ENCODE measurements at places on chromosomes 7 and 10. TPM values are rescaled to one million over a fixed set of nuclear protein-coding genes. Genes with fewer than 3 reads are reported as not detected.

- DNase-seq = no peak
These were observed 78.7 kb downstream of the GATA3 start for GRCh38 chr10:8133146-8133545.

The GPC2 gene
- total RNA-seq = 71.9 TPM

DNA sequence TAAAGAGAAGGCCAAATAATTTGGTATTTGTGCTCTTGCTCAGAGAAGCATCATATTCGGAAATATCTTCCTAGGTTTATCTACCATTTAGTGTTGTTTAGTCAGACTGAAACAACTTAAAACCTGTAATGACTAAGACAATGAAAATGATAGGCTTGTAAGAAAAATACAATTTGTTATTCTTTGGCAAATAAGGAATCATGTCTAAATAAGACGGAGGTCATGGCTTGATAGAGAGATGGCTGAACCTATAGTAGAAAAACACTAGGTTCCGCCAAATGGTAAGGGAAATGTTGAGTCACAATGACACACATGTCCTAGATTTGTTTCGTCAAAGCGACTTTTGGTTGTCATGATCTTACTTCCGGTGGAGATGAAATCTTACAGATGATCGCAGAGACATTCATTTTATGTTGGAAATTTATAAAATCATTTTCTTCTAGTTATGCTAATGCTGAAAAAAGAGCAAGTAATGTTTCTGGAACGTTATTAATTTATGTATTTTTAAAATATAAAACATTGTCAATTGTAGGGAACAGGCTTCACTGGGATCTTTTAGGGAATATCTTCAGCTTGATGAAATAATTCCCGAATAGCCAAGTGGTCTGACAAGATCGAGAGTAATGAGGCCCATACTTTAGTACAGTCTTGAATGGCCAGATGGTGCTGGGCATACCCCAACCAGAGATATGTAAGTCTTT is 1.0 kb downstream of the SRGN start:
- DNase-seq = no peak

DNA sequence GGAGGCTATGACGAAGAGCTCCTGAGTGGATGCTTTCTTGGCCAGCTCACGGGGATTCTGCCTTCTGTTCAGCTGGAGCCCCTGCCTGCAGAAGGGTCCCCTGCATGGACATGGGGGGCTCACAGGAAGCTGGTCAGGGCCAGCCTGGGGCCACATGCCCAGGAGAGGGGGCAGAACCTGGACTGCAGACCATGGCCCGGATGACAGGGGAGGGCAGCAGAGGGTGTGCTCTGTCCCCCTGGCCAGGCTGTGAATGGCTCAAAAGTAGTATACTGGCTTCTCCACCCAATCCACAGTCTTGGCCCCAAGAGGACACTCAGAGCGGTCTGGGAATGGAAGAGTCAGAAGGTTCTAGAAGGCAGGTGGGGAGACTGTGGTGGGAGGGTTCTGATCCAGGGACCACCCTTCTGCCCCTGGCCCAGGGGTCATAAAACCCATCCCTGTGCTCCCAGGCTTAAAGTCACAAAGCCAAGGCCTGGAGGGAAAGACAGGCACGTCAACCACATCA is 40.3 kb downstream of the PPIF start:
- no peak for DNase-seq

The CRHR2 gene
- 1.1 TPM for total RNA-seq

GRCh38 chr10:43055991-43056567 is 20.8 kb upstream of the RET start:
- no peak for DNase-seq

DNA sequence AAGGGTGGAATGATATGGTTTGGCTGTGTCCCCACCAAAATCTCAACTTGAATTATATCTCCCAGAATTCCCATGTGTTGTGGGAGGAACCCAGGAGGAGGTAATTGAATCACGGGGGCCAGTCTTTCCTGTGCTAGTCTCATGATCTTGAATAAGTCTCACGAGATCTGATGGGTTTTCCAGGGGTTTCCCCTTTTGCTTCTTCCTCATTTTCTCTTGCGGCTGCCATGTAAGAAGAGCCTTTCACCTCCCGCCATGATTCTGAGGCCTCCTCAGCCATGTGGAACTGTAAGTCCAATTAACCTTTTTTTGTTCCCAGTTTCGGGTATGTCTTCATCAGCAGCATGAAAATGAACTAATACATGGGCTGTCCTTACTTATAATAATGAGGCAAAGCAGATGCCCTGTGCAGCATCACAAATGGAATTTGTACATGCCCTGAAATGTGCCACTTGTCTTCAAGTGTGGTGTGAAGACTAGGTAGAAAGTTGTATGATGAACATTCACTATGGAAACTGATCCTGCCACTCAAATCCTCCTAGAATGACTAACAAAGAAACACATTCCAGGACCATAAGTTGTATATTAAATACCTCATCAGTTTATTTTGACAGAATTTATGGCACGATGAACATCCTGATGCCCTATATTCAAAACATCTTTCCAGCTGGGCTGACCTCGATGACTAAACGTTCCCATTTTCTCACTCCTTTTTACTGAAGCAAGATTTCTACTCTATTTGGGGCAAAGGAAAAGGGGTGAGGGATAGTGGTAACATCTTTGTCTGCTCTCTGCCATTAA is 122.8 kb upstream of the CTTNBP2 start:
- no peak for DNase-seq

- DNase-seq = peak; percentile 6
These were observed 83.3 kb upstream of the DNAJC1 start for GRCh38 chr10:22086730-22087401.

Data from occipital lobe (tissue), 3 donors.